ENCODE measurements at places on chromosomes 2 and 18. TPM values are rescaled to one million over a fixed set of nuclear protein-coding genes. Genes with fewer than 3 reads are reported as not detected.

CELF4 gene
- polyA plus RNA-seq: 3.6 TPM

ACADL gene
- polyA plus RNA-seq: 18.4 TPM

LYPD1 gene
- 77.7 TPM for polyA plus RNA-seq

TUBA3E gene
- not detected for polyA plus RNA-seq

INPP5D gene
- 5.4 TPM for polyA plus RNA-seq

STARD6 gene
- 0.25 TPM for polyA plus RNA-seq

OBSL1 gene
- polyA plus RNA-seq: 151 TPM

ACVR1C gene
- polyA plus RNA-seq: 0.22 TPM

MAB21L4 gene
- 1.4 TPM for polyA plus RNA-seq

DNAJC27 gene
- 11.3 TPM for polyA plus RNA-seq

SPP2 gene
- polyA plus RNA-seq: not detected

GDF7 gene
- 3.8 TPM for polyA plus RNA-seq

ZNF892 gene
- 4.9 TPM for polyA plus RNA-seq

TMEM200C gene
- 1.1 TPM for polyA plus RNA-seq

LRRC30 gene
- polyA plus RNA-seq: 0.21 TPM

MMADHC gene
- 131 TPM for polyA plus RNA-seq

DPP4 gene
- polyA plus RNA-seq: 145 TPM

ERMN gene
- 0.18 TPM for polyA plus RNA-seq

OTOF gene
- 0.17 TPM for polyA plus RNA-seq

GRB14 gene
- 48.2 TPM for polyA plus RNA-seq

CABYR gene
- polyA plus RNA-seq: 5.8 TPM

GCKR gene
- not detected for polyA plus RNA-seq

LRRTM4 gene
- polyA plus RNA-seq: 1.7 TPM

OXER1 gene
- 7.4 TPM for polyA plus RNA-seq

NPHP1 gene
- polyA plus RNA-seq: 13.8 TPM

DTYMK gene
- polyA plus RNA-seq: 36.8 TPM

MOCOS gene
- 0.82 TPM for polyA plus RNA-seq

CFAP221 gene
- 30.6 TPM for polyA plus RNA-seq

PLEKHH2 gene
- polyA plus RNA-seq: 28.6 TPM

DUSP2 gene
- polyA plus RNA-seq: 4.5 TPM

TAF1B gene
- 27.1 TPM for polyA plus RNA-seq

ABCG5 gene
- polyA plus RNA-seq: 0.46 TPM

CACNB4 gene
- 11.8 TPM for polyA plus RNA-seq

CXCR4 gene
- polyA plus RNA-seq: 52.7 TPM

VIT gene
- not detected for polyA plus RNA-seq

All from right renal pelvis (tissue), 4 donors.